Activated T-cell treated with anti-CD3 and anti-CD28 coated beads for 24 hours (primary cell): ENCODE measurements at places on chromosomes 6 and 20.

DNA sequence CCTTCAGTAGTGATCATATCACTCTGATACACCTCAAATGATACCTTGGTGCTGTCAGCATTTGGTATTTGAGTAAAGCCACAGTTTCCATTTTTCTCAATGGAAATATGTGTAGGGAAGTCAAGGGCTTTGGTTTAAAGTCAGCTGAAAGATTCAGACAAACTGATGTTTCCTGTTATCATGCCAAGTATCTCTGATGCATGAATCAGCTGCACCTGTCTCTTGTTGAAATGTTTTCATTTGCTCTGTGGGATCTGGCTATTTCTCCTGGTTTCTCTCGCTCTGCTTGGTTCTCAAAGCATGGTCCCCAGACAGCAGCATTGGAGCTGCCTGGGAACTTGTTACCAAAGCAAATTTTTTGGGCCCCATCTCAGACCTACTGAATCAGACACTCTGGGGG lies 23.5 kb downstream of the ZFP64 start:
- DNase-seq, result no peak

DNA sequence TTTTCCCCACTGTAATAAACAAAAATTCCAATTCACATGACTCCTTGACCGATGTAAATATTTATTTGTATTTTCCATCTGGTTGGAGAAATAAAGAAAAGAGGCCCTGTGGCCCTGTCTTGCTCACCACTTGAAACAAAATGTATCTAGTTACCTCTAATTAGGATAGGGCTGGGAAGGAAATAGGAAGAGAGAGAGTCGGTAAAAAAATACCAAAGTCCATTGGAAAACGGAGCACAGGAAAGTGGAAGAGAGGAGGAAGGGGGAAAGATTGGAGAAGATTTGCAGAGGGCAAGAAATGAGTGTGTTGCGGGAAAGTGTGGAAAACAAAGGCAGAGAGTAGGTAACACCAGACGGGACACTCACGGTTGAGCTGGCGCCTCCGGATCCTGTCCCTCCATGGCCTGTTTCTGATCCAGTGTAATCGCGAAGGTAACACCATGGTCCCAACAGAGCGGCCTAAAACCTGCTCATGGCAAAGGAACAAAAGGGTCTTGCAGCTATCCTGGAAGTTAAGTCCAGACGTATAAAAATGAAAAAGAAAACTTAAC lies 105.8 kb upstream of the RIPOR2 start:
- DNase-seq, result no peak

- DNase-seq, result no peak
Measured at GRCh38 chr6:99592900-99593299, 13.7 kb upstream of the PRDM13 start.

DNA sequence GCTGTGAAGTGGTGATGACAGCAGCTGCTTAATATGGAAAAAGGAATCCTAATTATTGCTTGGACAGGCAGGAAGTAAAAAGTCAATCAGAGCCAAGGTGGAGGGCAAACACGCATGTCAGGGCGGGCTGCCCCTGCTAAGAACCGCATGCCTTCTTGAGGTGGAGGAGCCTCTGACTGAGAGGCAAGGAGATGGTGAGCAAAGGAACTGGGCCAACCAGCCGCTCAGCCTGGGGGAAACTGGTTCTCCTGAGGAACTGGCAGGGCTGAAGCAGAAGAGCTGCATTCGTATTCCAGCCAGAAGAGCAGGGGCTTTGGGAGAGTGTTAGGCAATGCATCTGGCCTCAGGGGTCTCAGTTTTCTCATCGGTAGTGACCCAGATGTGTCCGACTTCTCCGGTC lies 13.1 kb upstream of the MLN start:
- no peak for DNase-seq

GRCh38 chr6:12311106-12311505 lies 20.9 kb downstream of the EDN1 start:
- no peak for DNase-seq

- DNase-seq, result no peak
Measured at GRCh38 chr6:106847116-106847515, 127.4 kb downstream of the CD24 start.
